Esophagus squamous epithelium (tissue), 5 donors: ENCODE measurements at places on chromosomes 16 and 17.

DNA sequence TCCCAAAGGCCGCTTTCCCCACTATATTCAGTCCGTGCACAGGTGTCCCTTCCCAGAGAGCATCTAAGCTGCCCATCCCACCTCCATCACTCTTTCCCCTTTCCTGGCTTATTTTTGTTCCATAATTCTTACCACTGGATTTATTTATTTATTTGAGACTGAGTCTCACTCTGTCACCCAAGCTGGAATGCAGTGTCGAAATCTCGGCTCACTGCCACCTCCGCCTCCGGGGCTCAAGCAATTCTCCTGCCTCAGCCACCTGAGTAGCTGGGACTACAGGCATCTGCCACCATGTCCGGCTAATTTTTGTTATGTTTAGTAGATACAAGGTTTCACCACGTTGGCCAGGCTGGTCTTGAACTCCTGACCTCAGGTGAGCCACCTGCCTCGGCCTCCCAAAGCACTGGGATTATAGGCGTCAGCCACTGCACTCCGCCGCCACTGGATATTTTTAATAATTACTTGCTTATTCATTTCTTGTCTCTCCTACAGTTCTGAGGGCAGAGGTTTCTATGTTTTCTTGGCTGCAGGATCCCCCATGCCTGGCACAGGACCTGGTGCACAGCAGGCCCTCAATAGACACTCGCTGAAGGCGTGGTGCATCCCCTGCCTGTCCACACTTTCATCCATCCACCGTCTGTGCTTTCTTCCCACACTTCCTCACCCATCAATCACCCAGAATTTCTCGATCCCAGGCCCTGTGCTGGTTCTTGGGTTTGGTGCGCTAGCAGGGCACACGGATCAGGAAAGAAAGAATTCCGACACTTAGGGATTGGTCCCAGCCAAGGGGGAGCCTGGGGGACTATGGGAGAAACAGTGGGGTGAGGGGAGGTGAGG lies 9.9 kb upstream of the ADGRG1 start:
- DNase-seq, result no peak
- H3K4me1 ChIP-seq, result peaks cover 63% of the 10 kb centered on the region
- no peak overlapping the region for H3K4me3 ChIP-seq
- H3K27me3 ChIP-seq, result no peaks in the 10 kb centered on the region

DNA sequence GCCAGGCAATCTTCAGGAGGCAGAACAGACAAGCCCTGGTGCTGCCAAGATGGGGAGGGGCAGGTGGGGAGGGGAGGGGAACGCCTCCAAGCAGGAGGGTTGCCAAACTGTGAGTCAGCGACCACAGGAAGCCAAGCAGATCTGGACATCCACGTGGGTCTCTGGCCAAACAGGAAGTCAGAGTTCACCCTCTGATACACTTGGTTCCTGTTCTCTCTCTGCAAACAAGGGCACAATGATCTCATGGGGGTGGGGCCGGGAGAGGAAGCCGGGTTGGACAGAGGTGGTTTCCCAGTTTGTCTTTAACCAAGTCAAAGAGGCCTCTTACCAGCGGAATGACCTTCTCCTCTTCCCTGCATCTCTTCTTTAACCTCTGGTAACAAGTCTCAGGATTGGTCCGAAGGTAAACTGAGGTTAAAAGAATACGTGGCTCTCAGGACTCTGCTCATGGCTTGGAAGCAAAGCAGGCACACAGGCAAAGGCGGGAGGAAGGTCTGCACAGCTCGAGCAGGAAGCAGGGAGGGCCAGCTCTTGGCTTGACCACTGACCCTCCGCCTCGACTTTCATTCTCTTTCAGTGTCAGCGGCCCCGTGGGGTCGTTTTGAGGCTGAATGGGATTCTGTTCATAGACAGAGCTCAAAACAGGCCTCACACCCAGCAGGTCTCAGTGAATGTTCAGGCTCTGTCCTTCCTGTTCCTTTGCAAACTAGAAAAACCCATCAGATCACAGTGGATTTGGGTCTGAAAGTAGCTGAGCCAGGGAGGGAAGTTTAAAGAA lies 32.9 kb downstream of the TK2 start:
- H3K4me1 ChIP-seq, result peaks cover 80% of the 10 kb centered on the region
- peak overlapping the region; percentile 53 for H3K4me3 ChIP-seq
- no peaks in the 10 kb centered on the region for H3K27me3 ChIP-seq
- peak; percentile 87 for DNase-seq
- peaks cover 20% of the 10 kb centered on the region for H3K36me3 ChIP-seq

DNA sequence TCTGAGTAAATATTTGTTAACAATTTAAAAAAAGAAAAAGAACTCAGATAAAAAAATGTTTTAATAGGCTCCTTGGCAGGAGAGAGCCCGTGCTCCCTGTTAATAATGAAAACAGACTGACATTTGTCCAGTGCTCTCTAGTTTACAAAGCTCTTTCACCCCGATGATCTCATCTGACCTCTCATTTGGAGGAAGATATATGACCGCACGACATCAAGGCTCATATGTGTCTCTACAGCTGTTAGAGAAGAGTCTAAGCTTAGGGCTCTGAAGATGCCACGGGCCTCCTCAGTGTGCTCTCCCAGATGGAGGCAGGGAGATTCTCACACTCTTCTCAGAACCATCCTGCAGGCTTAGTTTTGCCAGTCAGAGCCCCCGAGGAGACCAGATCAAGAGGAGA lies 280.8 kb upstream of the IRX5 start:
- H3K27me3 ChIP-seq, result no peaks in the 10 kb centered on the region
- no peak overlapping the region for H3K27ac ChIP-seq
- H3K4me1 ChIP-seq, result peaks cover 82% of the 10 kb centered on the region
- H3K4me3 ChIP-seq, result no peak overlapping the region
- no peak for DNase-seq

- no peaks in the 10 kb centered on the region for H3K27me3 ChIP-seq
- H3K4me1 ChIP-seq, result no peaks in the 10 kb centered on the region
- no peaks in the 10 kb centered on the region for H3K36me3 ChIP-seq
- DNase-seq, result no peak
- no peak overlapping the region for H3K27ac ChIP-seq
- H3K4me3 ChIP-seq, result no peak overlapping the region
These were observed 333.6 kb downstream of the C16orf95 start for GRCh38 chr16:86983621-86984020.

- DNase-seq, result peak; percentile 14
- no peaks in the 10 kb centered on the region for H3K4me1 ChIP-seq
- H3K36me3 ChIP-seq, result no peaks in the 10 kb centered on the region
- H3K27me3 ChIP-seq, result no peaks in the 10 kb centered on the region
These were observed 1.0 kb upstream of the AIPL1 start for GRCh38 chr17:6435968-6436367.

DNA sequence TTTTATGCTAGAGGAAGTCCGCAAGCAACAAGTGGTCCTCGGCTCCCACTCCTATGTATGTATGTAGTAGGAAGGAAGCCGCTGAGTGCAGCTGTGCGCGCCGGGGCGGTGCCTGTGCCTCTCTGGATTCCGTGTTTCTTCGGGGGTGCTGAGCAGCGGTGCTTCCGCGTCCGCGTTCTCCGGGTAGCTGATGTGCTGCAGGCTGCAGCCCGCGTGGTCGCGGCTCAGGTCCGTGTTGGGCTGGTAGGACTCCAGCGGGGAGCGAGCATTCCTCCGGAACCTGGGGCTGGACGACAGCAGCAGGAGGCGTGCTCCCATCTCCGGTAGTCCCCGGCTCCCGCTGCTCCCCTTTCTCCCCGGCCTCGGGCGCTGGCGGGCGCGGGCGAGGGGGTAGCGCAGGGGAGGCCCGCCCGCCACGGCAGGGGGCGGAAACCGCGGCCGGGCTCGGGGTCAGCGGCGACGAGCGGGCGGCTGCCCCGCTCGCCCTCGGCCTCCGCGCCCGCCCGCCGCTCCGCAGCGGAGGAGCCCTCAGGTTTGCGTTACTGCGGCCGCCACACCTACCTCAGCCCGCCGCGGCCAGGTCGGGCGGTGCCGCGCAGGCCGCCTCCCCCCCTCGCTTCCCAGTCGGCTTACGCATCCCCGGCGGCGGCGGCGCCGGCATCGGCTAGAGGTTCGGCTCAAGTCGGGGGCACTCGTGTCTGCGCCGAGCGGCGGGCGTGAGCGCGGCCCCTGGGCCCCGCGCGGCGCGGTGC lies 487 bp downstream of the C17orf67 start:
- no peaks in the 10 kb centered on the region for H3K27me3 ChIP-seq
- H3K36me3 ChIP-seq, result no peaks in the 10 kb centered on the region
- peak overlapping the region; percentile 81 for H3K4me3 ChIP-seq
- no peak for DNase-seq

GRCh38 chr16:29736764-29737163 lies 9.0 kb downstream of the C16orf54 start:
- no peak overlapping the region for H3K27ac ChIP-seq
- no peaks in the 10 kb centered on the region for H3K4me1 ChIP-seq
- no peaks in the 10 kb centered on the region for H3K27me3 ChIP-seq

DNA sequence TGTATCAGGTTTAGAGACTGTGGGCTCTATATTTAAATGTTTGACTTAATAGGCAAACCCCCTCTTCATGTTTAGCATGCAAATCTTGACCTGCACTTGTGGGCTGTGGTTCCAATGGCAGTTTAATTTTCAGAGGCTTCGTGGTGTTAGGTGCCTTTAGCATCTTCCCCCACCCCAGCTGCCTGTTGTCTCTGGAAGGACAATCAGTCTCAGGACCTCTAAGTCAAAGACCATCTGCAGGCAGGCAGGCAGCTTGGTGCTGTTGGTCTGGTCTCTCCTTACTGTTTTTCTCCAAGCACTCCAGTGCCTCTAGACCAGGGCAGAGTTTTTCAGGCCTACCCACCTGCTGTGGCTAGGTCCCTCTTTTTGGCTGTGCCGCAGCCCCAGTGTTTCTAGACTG lies 990.4 kb downstream of the CDH11 start:
- no peaks in the 10 kb centered on the region for H3K36me3 ChIP-seq
- no peaks in the 10 kb centered on the region for H3K4me1 ChIP-seq
- DNase-seq, result no peak
- H3K27ac ChIP-seq, result no peak overlapping the region
- no peak overlapping the region for H3K4me3 ChIP-seq

- H3K4me1 ChIP-seq, result no peaks in the 10 kb centered on the region
- no peaks in the 10 kb centered on the region for H3K27me3 ChIP-seq
- no peaks in the 10 kb centered on the region for H3K36me3 ChIP-seq
These were observed 28.1 kb downstream of the ZNRF1 start for GRCh38 chr16:75026892-75027391.

DNA sequence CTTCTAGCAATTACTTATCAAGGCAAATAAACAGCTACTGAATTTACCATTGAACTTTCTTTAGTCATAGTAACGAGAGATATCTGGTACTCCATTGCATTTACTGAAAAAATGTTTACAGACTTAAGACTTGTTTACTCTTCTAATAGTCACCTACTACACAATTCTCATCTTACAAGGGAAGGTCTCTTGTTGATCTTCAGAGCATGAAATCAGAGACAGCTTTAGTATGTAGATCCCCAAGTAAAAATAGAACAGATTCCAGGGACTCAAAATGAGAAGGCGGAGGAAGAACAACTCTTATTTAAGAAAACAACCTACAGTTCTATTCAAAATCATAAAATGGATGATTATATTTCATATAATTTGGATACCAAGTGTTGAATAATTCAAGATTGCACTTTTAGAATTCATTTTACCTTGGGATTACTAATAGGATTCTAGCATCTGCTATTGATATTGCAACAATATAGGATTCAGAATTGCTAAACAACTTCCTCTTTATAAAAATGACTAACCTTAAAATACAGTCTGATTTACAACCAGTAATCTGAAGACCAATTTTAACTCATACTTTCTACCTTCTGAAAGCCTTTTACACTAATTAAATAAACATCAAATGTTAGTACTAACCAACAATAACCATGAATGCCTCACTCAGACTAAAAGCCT lies 20.8 kb downstream of the UBE2G1 start:
- no peaks in the 10 kb centered on the region for H3K27me3 ChIP-seq
- peaks cover 67% of the 10 kb centered on the region for H3K4me1 ChIP-seq
- DNase-seq, result no peak
- no peaks in the 10 kb centered on the region for H3K36me3 ChIP-seq
- no peak overlapping the region for H3K4me3 ChIP-seq

DNA sequence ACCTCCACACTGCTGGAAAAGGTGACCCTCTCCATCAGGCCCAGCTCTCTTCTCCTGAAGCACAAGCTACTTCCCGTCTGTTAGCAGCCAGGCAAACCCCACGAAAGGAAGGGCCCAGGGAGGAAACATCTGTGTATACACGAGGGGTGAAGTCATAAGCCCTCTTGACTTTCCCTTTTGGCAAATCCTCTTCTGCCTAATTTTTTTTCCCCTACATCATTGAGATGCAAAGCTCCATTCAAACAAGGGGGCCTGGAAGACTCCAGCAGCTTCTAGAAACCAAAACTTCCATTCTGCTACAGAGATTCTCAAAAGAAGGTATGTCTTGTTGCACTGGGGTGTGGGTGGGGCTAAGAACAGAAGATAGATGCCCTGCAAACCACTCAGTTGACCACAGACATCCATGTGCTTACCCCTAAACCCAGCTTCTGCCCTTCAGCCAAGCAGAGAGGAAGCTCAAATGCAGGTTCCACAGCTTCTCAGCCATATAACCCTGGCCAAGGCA lies 145.6 kb upstream of the RCVRN start:
- no peak for DNase-seq
- H3K27ac ChIP-seq, result peak overlapping the region; percentile 70
- no peaks in the 10 kb centered on the region for H3K36me3 ChIP-seq
- peaks cover 11% of the 10 kb centered on the region for H3K4me1 ChIP-seq
- no peaks in the 10 kb centered on the region for H3K27me3 ChIP-seq

GRCh38 chr16:11219178-11219577 lies 36.8 kb downstream of the SOCS1 start:
- peaks cover 3% of the 10 kb centered on the region for H3K4me1 ChIP-seq
- no peak for DNase-seq
- H3K27ac ChIP-seq, result no peak overlapping the region
- no peaks in the 10 kb centered on the region for H3K36me3 ChIP-seq

DNA sequence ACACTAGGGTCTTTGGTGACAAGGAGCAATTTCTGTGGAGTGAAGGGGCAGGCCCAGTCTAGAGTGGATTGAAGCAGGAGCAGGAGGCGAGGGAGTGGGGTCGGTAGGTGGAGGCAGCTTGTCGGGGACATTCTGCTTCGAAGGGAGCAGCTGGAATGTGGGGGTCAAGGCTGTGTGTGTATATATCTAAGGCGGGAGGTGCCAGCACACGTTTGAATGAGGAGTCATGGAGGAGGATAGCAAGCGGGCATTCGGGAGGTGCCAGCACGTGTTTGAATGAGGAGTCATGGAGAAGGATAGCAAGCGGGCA lies 17.7 kb downstream of the NT5M start:
- no peaks in the 10 kb centered on the region for H3K4me1 ChIP-seq
- no peaks in the 10 kb centered on the region for H3K36me3 ChIP-seq
